ENCODE measurements at places on chromosomes 1 and 21.

GRCh38 chr1:37177230-37177864 lies 143.0 kb upstream of the GRIK3 start:
- no peak for DNase-seq

- DNase-seq = no peak
Measured at GRCh38 chr21:36732217-36732616, 33.3 kb downstream of the SIM2 start.

DNA sequence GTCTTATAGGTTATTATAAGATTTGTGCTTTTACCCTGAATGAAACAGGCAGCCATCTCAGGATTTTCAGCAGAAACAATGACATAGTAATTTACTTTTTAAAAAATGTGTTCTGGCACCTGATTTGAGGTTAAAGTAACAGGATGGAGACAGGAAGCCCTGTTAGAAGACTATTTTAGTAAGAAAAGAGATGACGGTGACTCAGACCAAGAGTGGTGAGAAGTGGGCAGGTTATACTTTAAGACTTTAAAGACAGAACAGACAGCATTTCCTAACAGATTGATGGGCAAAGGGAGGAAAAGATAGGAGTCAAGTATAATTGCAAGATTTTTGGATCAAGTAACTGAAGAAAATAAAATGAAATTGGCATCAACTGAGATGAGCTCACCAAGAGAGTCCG lies 436.8 kb upstream of the NR5A2 start:
- no peak for DNase-seq

GRCh38 chr1:159854693-159855192 lies 7.7 kb downstream of the VSIG8 start:
- peak; percentile 35 for DNase-seq

DNA sequence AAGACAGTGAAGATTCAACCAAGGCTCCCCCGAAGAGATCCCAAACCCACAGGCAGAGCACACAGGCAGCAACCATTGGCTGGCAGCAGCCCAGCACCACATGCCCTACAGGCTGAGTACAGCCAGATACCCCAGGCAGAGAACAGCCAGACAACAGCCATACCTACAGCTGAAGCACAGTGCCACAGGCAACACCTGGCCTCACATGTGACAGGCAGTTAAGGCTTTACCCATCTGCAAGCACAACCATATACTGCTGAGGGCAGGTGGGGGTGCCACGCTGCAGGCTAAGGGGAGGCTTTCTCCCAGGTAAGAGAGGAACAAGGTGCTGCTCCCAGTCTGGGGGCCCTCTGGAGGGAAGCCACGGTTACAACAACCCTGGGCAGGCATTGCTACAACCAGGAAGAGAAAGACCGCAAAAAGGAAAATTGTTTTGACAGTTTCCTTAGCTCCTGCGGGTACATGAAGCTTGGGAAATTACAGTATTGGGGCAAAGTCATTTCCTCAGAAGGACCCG lies 12.3 kb downstream of the CHIT1 start:
- no peak for DNase-seq

- no peak for DNase-seq
Measured at GRCh38 chr1:85448358-85448757, 16.6 kb downstream of the DDAH1 start.

Measured in esophagus squamous epithelium (tissue), 5 donors.